SW 1271 (cell line): ENCODE measurements at places on chromosomes 3 and 15.

DNA sequence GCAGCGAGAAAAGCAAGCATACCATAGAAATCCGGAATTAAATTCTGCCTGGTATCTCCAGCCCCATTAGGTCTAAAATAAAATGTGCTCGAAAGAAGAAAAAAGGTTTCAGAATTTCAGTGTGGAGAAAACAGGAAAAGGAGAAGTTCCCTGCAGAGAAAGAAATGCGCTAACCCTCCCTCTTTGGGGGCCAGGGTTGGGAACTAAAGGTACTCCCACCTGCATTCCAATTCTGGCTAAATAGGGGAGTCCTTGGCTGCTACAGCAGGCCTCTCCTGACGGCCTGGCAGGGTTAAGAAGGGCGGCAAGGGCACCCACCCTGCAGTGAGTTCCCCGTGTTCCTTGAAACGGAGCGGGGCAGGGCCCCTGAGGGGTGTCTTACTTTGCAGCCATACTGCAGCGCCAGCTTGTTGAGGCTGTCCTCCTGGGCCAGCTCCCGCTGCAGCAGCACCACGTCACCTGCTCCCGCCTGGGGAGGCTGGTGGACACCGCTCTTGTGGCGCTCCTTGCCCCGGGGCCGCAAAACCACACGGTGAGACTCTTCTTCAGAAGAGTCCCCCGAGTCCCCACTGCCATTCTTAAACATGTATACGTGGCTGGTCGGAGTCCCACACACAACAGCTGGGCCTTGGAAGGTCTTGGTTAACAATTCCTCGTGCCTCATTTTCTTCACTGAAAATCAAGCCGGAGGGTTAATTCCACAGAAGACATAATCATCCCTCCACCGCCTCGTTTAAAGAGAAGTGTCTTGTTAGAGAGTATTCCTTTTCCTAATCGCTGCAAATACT is 1.7 kb downstream of the LYSMD4 start:
- no peak for DNase-seq

GRCh38 chr3:115932807-115933206 is 309.5 kb downstream of the GAP43 start:
- no peak for DNase-seq

DNA sequence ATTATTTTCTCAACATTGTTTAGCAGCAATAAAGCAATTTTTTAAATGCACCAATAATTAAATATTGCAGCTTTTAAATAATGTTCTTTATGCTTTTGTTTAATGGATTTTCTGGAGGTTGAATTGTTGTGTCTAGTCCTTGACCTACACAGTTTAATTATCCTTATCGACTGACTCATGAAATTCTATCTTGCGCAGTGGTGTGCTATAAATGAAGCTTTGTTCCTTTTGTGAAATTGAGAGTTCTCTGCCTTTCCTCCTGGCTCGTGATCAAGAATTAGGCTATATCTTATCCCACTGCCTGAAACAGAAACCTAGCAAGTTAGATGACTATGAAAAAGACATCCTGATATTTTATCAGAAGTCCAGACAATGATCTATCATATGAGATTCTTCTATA is 37.0 kb upstream of the PIK3R4 start:
- no peak for DNase-seq

- no peak for DNase-seq
Measured at GRCh38 chr15:42348083-42348482, 11.2 kb upstream of the CAPN3 start.

GRCh38 chr15:60093273-60094067 is 89.4 kb downstream of the FOXB1 start:
- DNase-seq: no peak

GRCh38 chr3:52234516-52235447 is 4.2 kb downstream of the TWF2 start:
- DNase-seq: no peak
